ENCODE measurements at places on chromosomes 12 and 14.

DNA sequence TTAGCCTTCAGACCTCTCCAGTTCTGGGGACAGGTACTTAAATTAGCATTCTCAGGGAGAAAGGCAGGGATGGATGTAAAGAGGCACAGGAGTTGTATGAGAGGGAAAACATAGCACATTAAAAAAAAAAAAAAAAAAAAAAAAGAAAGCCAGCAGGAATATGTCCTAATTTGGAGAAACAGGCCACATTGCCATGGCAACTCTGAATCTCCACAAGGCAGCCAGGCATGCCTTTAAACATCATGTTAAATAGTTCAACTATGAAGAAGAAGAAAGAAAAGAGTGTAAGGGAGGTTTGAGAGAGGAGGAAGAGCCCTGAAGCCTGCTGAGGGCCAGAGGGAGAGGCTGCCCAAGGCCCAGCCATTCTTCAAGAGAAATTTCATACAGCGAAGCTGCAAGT is 145.8 kb downstream of the GRIN2B start:
- no peak for DNase-seq

DNA sequence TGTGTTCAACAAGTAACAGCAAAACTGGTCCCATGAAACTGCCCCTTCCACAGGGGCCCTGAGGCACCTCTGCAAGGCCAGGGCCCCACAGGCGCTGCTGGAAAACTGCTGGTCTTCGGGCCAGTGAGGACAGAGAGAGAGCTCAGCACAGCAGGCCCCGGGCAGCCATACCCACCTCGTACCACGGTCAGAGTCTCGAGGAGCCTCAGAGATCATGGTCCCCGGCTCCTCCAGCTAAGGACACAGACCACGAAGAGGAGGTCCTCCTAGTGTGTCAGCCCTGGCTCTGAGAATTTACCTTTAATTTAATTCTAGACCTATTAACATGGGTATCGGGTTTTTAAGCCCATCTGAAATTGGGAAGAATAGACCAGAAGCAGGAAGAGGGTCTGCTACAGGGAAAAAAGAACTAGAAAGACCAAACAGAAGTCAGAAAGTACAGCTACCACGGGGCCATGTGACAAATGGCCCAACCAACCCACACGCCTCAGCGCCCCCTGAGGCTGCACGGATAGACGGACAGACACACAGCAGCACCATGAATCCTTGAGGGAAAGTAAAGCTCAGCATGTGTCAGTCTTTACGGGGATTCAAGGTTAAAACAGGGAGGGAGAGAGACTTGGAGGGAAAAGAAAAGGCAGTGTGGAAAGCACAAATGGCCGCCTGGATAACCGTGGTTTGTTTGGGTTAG is 22.9 kb downstream of the ANKRD9 start:
- no peak for DNase-seq

DNA sequence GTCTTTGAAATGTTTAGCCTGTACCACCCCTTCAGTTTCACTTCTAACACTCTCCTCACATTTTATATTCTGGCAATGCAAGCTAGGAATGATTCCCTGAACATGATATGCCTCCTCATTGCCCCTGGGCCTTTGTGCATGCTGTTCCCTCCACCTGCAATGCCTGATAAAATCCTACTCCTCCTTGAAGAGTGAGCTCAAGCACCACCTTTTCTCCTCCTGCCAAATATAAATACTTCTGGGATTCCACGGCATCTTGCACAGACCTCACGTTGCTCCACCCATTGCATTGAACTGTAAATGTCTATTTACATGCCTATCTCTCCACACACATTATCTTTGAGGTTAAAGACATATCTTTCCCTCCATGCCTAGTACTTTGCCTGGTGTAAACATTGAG is 21.1 kb downstream of the NKX2-1 start:
- DNase-seq: no peak

DNA sequence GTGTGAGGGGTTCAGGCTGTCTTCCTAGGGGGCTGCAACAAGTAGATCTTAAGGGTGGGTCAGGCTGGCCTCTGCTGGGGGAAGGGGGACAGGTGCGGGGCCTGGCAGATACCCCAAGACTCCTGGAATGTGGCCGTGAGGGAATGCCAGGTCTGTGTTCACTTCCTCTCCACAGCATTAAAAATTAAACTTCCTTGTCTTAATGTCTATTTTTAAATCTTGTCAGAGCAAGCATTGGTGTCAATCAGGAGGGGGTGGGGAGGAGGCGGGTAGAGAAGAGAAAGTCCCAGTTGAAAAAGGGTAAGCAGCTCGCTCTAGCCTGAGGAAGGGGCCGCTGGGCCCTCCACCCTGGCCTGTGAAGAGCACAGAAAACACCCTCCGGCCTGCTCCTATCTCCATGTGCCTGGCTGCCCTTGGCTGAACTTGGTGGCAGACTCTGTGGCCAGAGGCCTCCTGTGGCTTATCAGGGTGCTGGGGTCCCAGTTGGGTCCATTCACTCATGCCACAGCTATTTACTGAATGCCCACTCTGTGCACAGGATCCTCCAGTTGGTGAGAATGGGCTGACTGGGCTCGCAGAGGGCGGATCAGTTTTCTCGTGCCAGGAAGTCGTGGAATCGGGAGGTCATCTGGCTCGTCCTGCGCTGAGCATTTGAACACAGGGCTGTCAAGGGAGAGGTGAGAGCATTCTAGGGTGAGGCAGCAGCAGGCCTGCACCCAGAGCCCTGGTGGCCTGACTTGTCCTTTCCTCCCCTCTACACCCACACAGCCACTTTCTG is 128.8 kb downstream of the TSPAN9 start:
- no peak for DNase-seq

DNA sequence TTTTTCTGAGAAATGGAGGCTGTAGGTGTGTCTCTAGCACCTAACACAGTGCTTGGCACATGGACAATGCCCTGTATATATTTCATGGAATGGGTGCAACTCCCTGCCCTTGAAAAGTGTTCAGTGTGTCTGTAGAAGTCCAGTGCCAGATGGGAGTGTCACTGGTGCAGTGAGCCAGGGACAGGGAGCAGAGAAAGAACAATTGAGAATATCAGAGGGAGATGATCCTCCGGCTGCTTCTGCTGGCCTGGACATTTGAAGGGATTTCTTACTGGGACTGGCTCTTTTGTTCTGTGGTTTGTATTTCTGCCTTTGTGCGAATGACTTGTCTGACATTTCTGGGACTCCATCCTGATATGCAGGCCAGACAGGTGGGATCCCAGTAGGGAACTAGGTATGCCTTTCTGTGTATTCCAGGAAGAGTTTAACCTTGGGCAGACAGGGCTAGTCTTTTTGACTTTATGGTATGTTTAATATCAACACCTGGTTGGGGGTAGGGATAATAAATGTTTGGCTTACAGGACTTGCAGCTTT is 328.0 kb downstream of the NRXN3 start:
- DNase-seq: no peak

GRCh38 chr12:3227076-3227975 is 150.1 kb downstream of the TSPAN9 start:
- DNase-seq: no peak

DNA sequence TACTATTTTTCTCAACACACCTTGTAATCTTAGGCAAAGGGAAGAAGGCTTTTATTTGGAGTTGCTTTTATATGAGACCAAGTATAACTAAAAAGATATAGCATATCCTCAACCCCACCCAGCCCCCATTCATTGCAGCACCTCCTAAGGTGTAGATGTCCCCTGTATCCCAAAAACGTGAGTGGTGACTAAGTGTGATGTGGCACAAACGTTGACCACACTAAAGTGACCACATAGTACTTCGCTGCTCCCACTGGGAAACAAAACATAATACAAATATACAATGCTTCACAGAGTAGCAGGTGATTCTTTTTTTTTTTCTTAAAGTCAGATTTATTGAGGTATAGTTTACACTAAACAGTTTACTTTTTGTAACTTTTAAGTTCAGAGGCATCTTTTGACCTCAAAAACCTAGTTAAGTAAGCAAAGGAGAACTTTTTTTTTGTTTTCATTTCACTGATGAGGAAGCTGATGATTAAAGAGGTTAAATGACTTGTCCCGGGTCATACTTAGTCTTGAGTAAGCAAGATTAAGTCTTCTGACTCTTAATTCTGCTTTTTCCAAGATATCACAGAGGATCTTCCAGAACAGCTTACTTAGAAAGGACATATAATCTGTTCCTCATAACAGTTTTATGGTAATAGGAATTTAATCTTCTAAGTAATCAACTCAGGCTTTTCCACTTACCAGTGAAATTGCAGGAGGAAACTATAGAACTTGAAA is 245.2 kb upstream of the PLEKHG7 start:
- DNase-seq: no peak

DNA sequence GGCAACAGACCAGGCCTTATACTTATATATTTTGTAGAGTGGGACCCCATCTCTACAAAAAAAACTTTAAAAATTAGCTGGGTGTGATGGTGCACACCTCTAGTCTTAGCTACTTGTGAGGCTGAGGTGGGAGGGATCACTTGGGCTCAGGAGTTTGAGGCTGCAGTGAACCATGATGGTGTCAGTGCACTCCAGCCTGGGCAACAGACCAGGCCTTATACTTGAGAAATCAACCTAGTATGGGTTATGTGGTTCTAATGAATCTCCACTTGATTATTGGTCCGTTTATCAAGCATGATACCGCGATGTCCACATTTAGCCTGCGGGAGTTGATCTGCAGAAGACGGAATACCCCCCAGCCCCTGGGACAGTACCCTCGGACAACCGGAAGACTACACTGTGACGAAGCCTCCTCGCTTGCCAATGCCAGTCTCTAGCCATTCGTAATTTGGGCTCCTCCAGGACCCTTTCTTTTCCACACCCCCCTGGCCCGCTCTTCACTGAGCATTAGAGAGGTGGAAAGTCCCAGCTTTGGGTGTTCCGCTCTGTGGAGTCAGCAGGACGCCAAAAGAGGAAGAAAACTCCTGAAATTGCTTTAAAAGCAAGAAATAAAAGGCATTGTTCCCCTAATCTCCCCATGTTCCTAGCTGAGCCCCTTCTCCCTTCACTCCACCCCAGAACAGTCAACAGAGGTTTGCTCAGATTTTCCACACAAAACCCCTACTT is 19.4 kb downstream of the LTBP2 start:
- DNase-seq: no peak

- DNase-seq: no peak
Measured at GRCh38 chr12:102408487-102409297, 71.7 kb downstream of the IGF1 start.

DNA sequence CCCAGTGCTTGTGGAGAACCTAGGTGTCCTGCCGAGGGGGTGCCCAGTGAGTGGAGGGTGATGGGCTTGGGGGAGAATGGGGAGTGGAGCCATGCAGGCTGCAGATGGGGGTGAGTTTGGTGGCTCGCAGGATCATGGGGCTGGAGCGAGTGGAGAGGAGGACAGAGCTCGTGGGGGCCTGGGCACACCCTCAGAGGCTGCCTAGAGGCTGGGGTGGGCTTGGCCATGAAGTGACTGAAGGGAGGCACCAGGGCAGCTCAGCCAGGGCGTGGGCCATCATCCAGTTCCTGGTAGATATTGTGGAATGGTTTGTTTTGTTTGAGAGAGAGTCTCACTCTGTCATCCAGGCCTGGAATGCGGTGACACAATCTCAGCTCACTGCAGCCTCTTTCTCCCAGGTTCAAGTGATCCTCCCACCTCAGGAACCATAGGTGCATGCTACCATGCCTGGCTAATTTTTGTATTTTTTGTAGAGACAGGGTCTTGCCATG is 43.4 kb upstream of the AMN start:
- DNase-seq: no peak

GRCh38 chr12:42166501-42166900 is 21.8 kb upstream of the GXYLT1 start:
- no peak for DNase-seq

- no peak for DNase-seq
Measured at GRCh38 chr12:107503887-107504885, 181.4 kb upstream of the PWP1 start.

DNA sequence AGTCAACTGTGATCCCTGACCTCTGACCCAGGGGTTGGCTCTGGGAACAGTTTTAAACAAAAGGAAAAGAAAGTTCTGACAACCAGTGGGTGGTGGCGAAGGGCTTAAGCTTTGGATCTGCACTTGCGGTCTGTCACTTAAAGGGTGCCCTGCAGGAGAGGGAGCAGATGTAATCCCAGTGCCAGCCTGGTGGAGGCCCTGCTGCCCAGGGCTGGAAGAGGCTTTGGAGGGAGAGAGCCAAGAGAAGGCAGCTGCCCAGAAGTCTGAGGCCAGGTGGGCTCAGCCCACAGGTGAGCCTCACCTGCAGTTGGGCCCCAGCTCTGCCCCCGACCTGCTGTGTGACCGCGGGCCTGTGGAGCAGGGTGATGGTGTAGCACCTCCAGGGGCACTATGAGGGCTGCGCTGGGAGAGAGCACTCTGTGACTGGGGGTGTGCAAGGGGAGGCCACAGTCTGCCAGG is 19.1 kb downstream of the SH2B3 start:
- DNase-seq: no peak

DNA sequence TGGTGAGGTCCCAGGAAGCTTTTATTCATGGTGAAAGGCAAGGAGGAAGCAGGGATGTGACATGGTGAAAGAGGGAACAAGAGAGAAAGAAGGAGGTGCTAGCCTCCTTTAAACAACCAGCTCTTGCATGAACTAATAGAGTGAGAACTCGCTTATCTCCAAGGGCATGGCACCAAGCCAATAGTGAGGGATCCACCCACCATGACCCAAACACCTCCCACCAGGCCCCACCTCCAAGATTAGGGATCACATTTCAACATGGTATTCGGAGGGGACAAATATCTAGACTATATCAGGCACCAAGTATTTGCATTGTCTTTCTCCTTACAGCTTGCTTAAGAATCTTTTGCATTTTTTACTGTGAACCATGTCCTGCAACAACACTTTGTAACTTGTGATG is 91.9 kb upstream of the DHRS4 start:
- DNase-seq: peak; percentile 23

DNA sequence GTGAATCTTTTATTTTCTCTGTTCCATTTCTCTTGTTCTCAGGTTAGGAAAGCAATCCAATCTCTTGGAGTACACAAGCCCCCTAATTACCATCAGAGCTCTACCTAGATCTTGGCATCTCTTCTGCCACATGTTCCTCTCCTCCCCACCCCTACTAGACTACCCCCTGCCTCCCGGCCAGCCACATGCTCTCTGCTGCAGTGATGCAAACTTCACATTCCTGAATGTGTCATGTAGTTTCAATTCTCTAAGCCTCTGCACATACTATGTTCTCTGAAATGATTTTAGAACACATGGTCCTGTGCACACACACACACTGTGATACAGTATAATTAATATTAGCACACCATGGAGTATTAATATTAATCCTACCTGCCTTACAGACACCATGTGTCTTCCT is 104.6 kb downstream of the EFCAB11 start:
- no peak for DNase-seq

DNA sequence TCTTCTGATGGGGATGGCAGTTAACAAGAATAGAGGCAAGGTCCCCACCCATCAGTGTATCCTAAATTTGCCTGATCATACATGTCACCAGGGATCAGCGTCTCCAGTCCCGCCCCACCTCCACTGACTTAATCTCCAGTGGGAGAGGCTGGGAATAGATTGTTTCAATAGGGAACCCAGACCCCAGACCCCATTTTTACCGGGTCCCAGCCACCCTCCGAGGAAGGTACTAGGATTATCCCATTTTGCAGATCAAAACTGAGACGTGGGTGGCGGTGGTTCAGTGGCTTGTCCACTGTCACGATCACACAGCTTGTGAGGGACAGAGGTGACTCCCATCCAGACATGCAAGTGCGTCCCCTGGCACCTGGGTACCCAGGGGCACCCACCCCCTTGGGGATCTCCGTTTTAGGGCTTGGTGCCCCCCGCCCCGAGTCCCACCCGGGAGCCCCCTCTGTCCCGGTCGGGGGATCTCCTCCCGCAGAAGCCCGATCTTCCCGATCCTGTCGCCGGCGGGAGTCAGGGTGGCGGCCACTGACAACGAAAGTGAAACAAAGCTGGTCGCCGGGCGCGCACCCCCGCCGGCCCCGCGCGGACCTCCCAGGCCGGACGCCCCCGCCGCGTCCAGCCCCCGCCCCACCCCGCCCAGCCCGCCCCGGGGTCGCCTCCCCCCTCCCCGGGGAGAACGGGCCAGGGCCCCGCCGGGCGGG is 523 bp downstream of the WSB2 start:
- no peak for DNase-seq
